ENCODE measurements at places on chromosomes 1 and 21.

GRCh38 chr1:158002022-158002630 is 8.7 kb downstream of the KIRREL1 start:
- H3K27me3 ChIP-seq: no peaks in the 10 kb centered on the region
- no peak overlapping the region for H3K4me3 ChIP-seq
- no peaks in the 10 kb centered on the region for H3K36me3 ChIP-seq
- H3K4me1 ChIP-seq: no peaks in the 10 kb centered on the region
- no peak overlapping the region for H3K27ac ChIP-seq

- no peak overlapping the region for H3K27ac ChIP-seq
- H3K27me3 ChIP-seq: no peaks in the 10 kb centered on the region
- no peaks in the 10 kb centered on the region for H3K36me3 ChIP-seq
- no peaks in the 10 kb centered on the region for H3K4me1 ChIP-seq
- no peak for DNase-seq
Observed at GRCh38 chr1:171969813-171970212, 128.5 kb downstream of the DNM3 start.

GRCh38 chr1:3380469-3380868 is 74.0 kb upstream of the ARHGEF16 start:
- H3K4me3 ChIP-seq: no peak overlapping the region
- DNase-seq: no peak
- H3K36me3 ChIP-seq: no peaks in the 10 kb centered on the region
- no peak overlapping the region for H3K27ac ChIP-seq

DNA sequence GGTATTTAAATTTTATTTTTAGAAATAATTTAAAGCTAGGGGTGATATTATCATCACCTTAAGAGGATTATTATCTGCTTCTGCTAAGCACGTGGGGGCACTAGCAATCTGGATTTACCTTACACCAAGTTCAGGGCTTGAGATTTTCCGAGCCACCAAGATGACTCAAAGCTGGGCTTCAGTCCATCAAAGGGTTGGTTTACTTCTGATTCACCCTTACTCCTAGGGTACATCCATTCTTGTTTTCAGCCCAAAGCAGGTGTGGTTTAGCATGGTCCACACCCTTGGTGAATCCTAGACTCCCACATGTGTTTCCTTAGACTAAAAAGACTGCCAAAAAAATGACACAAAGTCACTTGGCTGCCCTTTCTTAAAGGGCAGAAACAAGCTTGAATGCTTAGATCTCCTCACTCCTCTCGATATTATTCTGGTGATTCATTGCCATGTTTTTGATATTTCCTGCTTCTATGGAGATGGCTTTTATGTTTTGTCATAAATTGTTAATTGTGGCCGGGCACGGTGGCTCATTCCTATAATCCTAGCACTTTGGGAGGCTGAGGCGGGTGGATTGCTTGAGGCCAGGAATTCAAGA is 9.8 kb upstream of the PRSS38 start:
- no peak overlapping the region for H3K27ac ChIP-seq
- no peak for DNase-seq
- H3K27me3 ChIP-seq: no peaks in the 10 kb centered on the region
- no peak overlapping the region for H3K4me3 ChIP-seq

DNA sequence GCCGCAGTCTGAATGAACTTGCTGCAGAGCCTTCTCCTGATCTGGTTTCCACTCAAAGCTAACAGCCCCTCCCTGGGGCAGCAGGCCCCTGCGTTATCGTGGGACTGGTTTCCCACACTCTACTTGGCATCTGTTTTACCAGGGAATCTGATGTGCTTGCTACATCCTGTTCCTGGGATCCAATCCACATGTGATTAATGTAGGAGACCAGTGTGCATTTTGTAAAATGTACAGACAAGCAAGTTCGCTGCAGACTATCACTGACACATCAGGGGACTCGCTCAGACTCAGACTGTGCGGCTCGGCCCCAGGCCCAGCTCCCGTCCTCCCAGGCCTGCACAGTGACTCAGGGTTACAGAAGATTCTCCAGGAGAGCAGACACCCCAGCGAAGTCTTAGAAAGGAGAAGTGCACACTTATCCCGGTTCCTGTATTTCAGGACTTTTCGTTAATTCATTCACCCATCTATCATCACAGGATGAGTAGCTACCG is 340.1 kb downstream of the MATN1 start:
- H3K4me1 ChIP-seq: peaks cover 5% of the 10 kb centered on the region
- H3K27ac ChIP-seq: no peak overlapping the region
- DNase-seq: no peak

DNA sequence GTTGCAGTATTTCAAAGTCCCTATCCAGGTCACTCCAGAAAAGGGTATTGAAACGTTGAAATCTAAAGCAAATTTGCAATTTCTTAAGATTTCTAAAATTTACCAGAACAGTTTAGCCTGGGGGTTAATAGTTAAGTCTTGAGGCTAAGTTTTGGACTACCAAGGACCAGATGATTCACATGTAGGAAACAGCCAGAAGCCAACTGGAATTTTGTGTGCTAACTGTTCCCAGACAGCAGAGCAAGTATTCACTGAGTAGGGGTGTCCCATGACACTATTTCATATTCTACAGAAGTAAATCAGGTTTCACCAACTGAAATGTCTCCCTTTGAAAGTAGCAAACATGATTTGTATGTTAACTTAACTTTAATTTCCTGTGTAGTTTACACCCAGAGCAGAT is 11.5 kb upstream of the C1orf105 start:
- H3K27ac ChIP-seq: no peak overlapping the region
- no peak for DNase-seq
- no peaks in the 10 kb centered on the region for H3K36me3 ChIP-seq
- no peaks in the 10 kb centered on the region for H3K27me3 ChIP-seq
- no peak overlapping the region for H3K4me3 ChIP-seq

DNA sequence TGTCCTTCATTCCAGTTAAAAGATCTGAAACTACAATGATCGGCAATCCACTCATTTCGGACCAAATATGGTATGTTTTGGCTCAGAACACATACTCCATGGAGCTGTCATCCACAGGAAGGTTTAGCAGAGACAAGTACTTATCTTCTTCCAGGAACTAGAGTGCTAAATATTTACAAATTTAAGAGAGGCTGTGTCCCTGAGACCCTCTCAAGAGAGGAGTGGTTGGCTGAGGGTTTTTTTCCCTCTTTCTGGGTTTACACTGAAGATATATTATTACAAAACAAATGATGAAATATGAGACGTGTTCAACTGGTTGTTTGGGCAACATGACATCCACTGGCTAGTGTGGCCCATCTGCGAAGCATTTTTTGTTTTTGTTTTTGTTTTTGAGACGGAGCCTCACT is 25.9 kb upstream of the NID1 start:
- no peak overlapping the region for H3K4me3 ChIP-seq
- H3K27ac ChIP-seq: no peak overlapping the region
- H3K27me3 ChIP-seq: peaks cover 9% of the 10 kb centered on the region
- no peaks in the 10 kb centered on the region for H3K4me1 ChIP-seq
- no peak for DNase-seq

GRCh38 chr1:217379336-217379735 is 251.6 kb downstream of the GPATCH2 start:
- DNase-seq: no peak
- no peak overlapping the region for H3K4me3 ChIP-seq
- H3K4me1 ChIP-seq: no peaks in the 10 kb centered on the region
- H3K36me3 ChIP-seq: no peaks in the 10 kb centered on the region
- H3K27me3 ChIP-seq: no peaks in the 10 kb centered on the region
- no peak overlapping the region for H3K27ac ChIP-seq

GRCh38 chr21:40685141-40685540 is 161.8 kb downstream of the DSCAM start:
- H3K27me3 ChIP-seq: no peaks in the 10 kb centered on the region
- H3K36me3 ChIP-seq: no peaks in the 10 kb centered on the region
- no peak for DNase-seq
- no peaks in the 10 kb centered on the region for H3K4me1 ChIP-seq
- no peak overlapping the region for H3K27ac ChIP-seq

GRCh38 chr1:232476538-232476950 is 153.4 kb downstream of the SIPA1L2 start:
- H3K4me3 ChIP-seq: no peak overlapping the region
- DNase-seq: no peak
- H3K27ac ChIP-seq: no peak overlapping the region
- no peaks in the 10 kb centered on the region for H3K27me3 ChIP-seq
- no peaks in the 10 kb centered on the region for H3K4me1 ChIP-seq

GRCh38 chr1:7268983-7269382 is 483.7 kb downstream of the CAMTA1 start:
- peaks cover 4% of the 10 kb centered on the region for H3K27me3 ChIP-seq
- DNase-seq: no peak
- H3K4me1 ChIP-seq: no peaks in the 10 kb centered on the region
- H3K36me3 ChIP-seq: no peaks in the 10 kb centered on the region
- no peak overlapping the region for H3K4me3 ChIP-seq

DNA sequence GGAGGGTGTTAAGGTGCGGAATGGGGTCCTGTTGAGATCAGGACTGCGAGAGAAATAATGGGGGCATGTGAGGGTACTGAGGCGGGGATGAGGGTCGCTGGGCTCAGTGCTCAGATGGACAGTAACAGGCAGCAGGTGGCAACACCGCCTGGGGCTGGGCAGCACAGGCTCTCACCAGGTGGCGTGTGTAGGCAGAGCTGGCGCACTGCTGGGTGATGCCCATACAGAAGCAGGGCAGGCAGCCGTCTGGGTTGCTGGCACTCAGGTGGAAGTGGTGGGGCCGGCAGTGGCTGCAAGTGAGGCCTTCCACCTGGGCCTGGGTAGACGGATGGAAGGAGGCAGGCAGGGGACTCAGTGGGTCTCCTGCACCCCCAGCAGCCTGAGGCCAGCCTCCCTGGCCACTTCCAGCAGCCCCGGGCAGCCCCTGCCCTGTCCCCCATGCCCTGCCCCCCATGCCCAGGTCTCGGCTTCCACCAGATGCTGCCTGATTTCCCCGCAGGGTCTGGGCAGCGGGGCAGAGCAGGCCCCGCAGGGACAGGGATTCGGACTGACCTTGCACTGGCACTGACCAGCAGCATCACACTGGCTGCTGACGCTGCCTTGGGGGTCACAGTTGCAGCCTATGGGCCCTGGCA is 60.5 kb downstream of the LDLRAD2 start:
- no peaks in the 10 kb centered on the region for H3K36me3 ChIP-seq
- no peak overlapping the region for H3K4me3 ChIP-seq
- H3K27ac ChIP-seq: no peak overlapping the region
- no peaks in the 10 kb centered on the region for H3K4me1 ChIP-seq

- no peaks in the 10 kb centered on the region for H3K4me1 ChIP-seq
- no peak for DNase-seq
- no peaks in the 10 kb centered on the region for H3K36me3 ChIP-seq
- H3K27ac ChIP-seq: no peak overlapping the region
- peaks cover 6% of the 10 kb centered on the region for H3K27me3 ChIP-seq
Observed at GRCh38 chr1:209879539-209879938, 51.8 kb downstream of the UTP25 start.

DNA sequence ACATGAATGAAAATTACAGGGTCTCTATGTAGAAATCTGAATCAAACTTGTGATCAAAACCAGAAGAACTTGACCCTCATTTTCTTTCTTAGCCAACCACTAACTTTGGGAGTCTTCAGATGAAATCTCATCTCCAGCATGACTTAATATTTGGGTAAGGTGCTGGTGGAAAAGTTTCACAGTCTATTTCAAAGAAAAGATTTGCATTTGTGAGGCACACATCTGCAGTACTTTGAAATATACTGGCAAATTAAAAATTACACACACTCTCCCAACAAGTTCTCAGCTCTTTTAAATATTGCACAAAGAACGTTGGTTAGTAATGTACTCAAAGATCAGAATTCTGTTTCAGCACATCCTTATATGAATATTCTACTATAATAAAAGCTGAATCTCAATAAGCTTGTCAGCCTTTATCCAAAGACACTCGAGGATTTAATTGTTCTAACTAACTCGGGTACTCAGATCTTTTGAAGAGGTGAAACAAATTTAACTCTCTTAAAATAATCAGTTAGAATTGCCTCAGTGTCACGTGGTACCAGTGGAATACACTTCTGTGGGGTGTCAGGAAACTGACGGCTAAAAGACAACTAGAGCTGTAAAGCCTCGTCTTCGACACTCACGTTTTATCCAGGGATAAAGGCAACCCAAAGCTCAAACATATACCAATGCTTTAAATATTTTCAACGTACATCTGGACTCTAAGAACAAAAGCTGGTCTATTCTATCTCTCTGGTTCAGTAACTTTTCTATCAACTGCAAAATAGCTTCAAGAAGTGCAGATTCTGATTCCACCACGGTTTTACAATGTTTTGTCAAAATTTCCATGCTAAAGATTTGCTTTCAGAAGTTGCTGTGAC is 19.0 kb downstream of the SAMSN1 start:
- peaks cover 26% of the 10 kb centered on the region for H3K4me1 ChIP-seq
- H3K27ac ChIP-seq: no peak overlapping the region
- no peaks in the 10 kb centered on the region for H3K27me3 ChIP-seq
- H3K36me3 ChIP-seq: no peaks in the 10 kb centered on the region

DNA sequence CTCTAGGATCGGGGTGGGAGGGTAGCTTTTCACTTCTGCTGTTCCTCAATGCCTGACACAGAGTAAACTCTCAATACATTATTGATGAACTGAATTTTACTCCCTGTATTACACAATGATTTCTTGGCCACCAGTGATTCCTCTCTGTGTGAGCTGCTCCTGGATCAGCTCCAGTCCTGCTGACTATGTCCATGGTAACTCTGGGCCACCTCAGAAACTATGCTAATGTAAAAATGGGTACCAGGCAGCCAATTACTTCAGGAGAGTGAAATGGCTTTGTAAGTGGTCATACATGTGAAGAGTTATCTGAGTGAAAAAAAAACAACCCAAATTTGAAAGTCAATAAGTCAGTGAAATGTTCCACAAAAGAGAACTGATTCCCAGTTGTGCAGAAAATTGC is 311.0 kb downstream of the KCNH1 start:
- no peaks in the 10 kb centered on the region for H3K4me1 ChIP-seq
- no peak for DNase-seq
- H3K4me3 ChIP-seq: no peak overlapping the region
- H3K36me3 ChIP-seq: no peaks in the 10 kb centered on the region

GRCh38 chr1:95095833-95096217 is 21.3 kb upstream of the TLCD4 start:
- no peak for DNase-seq
- no peaks in the 10 kb centered on the region for H3K36me3 ChIP-seq
- H3K4me1 ChIP-seq: no peaks in the 10 kb centered on the region
- H3K27ac ChIP-seq: no peak overlapping the region
- H3K27me3 ChIP-seq: peaks cover 2% of the 10 kb centered on the region

DNA sequence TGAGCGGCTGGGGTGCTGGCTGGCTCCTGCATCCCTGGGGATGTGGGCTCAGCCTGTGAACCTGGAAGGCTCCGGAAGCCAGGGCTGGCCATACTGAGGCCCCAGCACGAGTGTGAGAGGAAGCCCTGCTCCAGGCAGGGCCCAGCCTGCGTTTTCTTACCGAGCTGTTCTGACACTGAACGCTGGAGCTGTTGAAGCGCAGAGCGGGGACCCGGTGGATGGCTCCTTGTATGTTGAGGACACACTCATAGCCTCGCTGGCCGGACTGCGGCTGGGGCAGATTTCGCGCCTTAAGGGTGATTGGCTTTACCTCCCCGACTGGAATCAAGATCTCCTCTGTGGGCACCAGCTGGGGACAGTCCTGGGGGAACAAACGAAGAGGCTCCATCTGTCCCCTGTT is 160.0 kb downstream of the PLXNA2 start:
- H3K36me3 ChIP-seq: no peaks in the 10 kb centered on the region
- H3K4me1 ChIP-seq: peaks cover 12% of the 10 kb centered on the region
- no peak overlapping the region for H3K27ac ChIP-seq
- no peak overlapping the region for H3K4me3 ChIP-seq

GRCh38 chr1:68975212-68975933 is 478.5 kb upstream of the DEPDC1 start:
- no peak for DNase-seq
- H3K27me3 ChIP-seq: no peaks in the 10 kb centered on the region
- no peak overlapping the region for H3K4me3 ChIP-seq
- no peaks in the 10 kb centered on the region for H3K4me1 ChIP-seq

GRCh38 chr1:180956028-180956640 is 43.4 kb downstream of the KIAA1614 start:
- no peaks in the 10 kb centered on the region for H3K27me3 ChIP-seq
- H3K36me3 ChIP-seq: peaks cover 4% of the 10 kb centered on the region
- H3K4me1 ChIP-seq: peaks cover 15% of the 10 kb centered on the region
- no peak overlapping the region for H3K4me3 ChIP-seq
- H3K27ac ChIP-seq: no peak overlapping the region
- no peak for DNase-seq

Measured in CD4-positive, alpha-beta T cell (primary cell).